Right cardiac atrium (tissue), 5 donors: ENCODE measurements at places on chromosomes 6 and 20.

DNA sequence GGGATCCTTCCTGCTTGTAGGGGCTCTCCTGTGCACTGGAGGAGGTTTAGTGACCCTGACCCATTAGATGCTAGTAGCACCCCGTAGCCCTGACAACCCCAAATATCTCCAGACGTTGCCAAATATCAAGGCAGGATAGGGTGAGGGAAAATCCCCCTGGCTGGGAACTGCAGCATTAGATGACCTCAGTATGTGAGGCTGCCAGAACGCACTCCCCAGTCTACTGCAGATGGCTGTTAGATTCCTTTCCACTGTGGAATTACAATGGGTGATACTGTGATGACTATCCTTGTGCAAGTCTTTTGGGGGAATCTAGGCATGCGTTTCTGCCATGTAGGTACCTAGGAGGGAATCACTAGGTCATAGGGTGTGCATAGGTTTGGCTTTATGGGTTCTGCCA, 226.3 kb upstream of the KCNG1 start:
- DNase-seq, result no peak

DNA sequence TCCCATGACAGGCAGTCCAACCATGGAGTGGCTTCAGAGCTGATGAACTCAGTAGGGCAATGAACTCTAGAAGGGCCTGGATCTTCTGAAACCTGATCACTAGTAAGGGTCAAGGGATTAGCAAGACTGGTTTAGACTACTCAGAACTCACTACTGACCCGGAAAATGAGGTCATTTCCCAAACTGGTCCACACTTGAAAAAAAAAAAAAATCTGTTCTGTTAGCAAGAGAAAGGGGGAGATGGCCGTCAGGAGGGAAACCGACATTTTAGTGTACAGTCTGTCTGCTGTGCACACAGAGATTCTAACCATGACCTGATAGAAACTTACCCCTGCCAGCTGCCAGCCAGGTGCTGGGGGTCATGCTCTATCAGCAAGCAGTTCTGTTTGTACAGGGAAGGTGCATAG, 262.4 kb upstream of the AGPAT4 start:
- DNase-seq, result no peak

- no peak for DNase-seq
These were observed 75.5 kb downstream of the CD164 start for GRCh38 chr6:109306733-109307132.

- no peak for DNase-seq
These were observed 100.8 kb upstream of the CNKSR3 start for GRCh38 chr6:154611241-154611640.

DNA sequence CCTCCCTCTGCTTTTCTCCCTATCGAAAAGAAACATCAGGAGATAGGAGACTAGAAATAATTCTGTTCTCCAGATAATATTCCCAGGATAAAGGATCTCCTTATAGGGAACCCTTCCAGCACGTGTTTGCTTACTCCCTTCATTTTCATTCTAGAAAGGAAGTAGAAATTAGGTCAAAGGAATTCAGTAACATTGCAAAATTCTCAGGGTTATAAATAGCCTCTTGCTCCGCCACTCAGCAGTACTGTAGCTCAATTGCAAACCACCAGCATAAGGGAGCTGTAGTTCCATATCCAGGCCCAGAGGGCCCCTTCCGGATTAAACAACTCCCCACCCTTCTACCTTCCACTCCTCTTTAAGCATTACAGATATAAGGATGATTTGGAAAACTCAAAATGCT, 6.2 kb downstream of the ELMO2 start:
- no peak for DNase-seq

GRCh38 chr6:107715550-107716321, 108.4 kb downstream of the SCML4 start:
- DNase-seq, result no peak

GRCh38 chr20:47198996-47199552, 157.4 kb downstream of the ZMYND8 start:
- no peak for DNase-seq

DNA sequence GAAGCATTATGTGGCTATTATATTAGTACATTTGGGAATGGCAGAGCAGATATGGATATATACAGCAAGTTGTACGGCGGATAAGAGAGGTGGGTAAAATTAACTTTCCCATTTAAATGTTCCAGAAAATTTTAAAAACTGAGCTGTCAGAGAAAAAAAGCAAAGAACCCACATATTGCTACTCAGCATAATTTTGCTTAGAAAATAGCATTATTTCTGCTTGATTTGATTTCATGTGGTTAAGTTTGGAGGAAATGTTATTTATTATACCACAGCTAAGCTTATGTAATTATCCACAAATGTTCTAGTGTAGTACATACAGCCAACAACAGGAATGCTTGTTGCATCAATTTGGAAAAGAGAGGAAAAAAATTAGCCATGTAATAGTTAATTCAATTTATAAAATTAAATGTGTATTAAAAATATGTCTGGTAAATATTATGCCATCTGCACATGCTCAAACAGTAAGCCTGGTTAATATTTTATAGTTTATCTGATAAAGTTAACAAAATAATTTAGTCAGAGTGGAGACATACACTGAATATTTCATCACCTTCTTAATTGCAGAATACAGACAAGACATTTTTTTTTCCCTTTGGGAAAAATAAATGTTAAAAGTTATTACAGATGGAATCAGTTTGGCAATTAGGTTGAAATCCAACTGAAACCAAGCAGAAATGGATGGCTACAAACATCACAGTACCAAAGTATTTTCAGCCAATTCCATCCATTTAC, 172.1 kb upstream of the ID4 start:
- DNase-seq, result no peak

DNA sequence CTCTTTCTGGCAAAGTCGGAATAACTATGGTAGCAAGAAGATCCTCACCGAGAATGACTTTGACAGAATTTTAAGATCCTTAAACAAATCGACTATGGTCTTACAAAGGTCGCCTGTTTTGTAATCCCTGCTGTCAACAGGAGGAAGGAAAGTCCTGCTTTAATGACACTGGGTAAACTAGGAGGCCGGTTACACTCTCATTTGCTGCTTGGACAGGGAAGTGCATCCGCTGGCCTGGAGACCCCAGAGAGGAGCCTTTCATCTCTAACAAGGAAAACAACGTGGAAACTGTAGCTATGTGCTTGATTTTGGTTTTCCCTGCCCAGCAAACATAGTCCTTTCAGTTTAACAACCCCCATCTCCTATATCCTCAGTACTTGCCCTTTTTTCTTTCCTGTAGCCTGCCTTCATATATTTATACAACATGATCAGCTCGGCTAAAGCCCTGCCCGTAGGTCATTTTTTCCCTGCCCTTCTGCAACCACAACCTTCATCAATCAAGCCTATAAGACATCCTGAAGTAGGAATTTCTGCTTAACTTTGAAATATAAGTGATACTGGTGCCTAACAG, 97.2 kb upstream of the RIN2 start:
- no peak for DNase-seq

- DNase-seq, result no peak
These were observed 51.1 kb downstream of the ENPP1 start for GRCh38 chr6:131858765-131859415.

- no peak for DNase-seq
These were observed 294.5 kb upstream of the PLCB4 start for GRCh38 chr20:8774412-8774811.

GRCh38 chr6:113662688-113663333, 194.3 kb upstream of the MARCKS start:
- no peak for DNase-seq

GRCh38 chr6:15184441-15184861, 61.4 kb upstream of the JARID2 start:
- no peak for DNase-seq

DNA sequence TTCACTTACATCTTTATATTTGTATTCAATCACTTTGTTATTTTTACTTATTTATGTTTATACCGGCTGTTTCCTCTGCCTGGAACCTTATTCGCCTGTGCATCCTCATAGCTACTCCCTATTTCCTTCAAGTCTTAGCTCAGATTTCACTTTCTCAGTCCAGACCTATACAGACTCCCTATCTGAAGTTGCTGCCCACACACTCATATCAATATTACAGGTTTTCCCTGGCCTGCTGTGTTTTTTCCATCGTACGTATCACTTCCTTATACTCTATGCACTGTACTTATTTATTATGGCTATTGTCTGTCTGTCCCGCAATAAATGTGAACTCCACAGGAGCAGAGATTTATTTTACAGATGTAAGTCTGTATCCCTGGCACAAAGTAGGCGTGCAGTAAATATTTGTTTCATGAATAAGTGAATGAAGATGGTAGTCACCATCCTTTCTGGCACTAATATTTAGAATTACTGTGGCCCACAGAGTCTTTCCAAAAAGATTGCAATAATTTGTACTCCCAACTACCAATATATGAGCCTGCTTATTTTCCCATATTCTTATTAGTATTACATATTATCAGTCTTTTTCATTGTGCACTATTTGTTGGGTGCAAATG, 64.9 kb downstream of the TNFAIP3 start:
- no peak for DNase-seq

GRCh38 chr6:4549556-4550226, 226.5 kb upstream of the CDYL start:
- no peak for DNase-seq

GRCh38 chr6:89368999-89369398, 16.5 kb upstream of the UBE2J1 start:
- peak; percentile 61 for DNase-seq

GRCh38 chr20:8385247-8385646, 253.2 kb downstream of the PLCB1 start:
- peak; percentile 60 for DNase-seq

- DNase-seq, result no peak
These were observed 11.4 kb downstream of the RIN2 start for GRCh38 chr20:19769507-19769906.

- DNase-seq, result no peak
These were observed 77.4 kb upstream of the MTHFD1L start for GRCh38 chr6:150788089-150788488.

- no peak for DNase-seq
These were observed 37.3 kb downstream of the RBM38 start for GRCh38 chr20:57428324-57429158.

GRCh38 chr6:4928426-4928825, 75.4 kb downstream of the RPP40 start:
- DNase-seq, result no peak

- no peak for DNase-seq
These were observed 23.4 kb upstream of the SCGN start for GRCh38 chr6:25628471-25629197.

DNA sequence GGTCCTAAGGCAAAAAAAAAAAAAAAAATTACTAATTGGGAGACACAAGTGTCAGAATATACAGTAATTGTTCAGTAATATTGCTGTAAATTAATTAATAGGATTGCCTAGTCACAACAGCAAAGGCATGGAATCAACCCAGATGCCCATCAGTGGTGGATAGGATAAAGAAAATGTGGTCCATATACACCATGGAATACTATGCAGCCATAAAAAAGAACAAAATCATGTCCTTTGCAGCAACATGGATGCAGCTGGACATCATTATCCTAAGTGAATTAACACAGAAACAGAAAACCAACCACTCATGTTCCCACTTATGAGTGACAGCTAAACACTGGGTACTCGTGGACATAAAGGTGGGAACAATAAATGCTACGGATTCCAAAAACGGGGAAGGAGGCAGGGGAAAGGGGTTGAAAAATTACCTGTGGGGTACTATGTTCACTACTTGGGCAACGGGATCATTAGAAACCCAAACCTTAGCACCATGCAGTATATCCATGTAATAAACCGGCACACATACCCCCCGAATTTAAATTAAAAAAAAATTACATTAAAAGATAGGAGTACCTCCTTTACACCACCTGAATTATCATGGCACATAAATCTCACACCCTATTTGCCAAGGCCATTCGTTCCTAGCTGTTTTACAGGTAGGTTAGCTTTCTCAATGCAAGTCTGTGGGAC, 689 bp upstream of the PFDN4 start:
- no peak for DNase-seq

DNA sequence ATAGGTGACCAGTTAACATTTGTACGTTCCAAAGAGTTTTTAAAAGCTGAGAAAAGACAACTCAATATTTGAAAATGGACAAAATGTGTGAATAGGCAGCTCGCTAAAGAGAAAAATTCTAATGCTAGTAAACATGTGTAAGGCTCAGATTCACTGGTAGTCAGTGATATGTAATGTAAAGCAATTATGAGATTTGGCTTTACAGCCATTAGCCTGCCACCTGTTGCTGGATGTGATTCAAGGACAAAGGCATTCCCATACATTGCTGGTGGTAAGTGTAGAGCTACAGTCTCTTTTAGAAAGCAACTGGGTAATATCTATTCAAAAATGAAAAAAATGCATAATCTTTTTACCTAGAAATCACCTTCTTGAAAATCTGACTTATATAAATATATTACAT, 114.3 kb downstream of the COL19A1 start:
- no peak for DNase-seq

DNA sequence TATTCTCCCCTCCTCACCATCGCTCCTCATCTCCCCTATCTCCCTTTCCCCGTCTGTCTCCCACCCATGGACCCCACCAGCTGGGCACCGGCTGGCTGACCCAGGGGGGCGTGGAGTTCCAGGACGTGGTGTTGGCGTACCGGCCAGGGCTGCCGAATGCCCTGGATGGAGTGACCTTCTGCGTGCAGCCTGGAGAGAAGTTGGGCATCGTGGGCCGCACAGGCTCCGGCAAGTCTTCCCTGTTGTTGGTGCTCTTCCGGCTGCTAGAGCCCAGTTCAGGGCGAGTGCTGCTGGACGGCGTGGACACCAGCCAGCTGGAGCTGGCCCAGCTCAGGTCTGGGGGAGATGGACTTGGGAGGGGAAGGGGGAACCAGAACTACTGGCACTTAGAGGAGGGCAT, 7.7 kb downstream of the DLK2 start:
- no peak for DNase-seq

- DNase-seq, result no peak
These were observed 100.1 kb downstream of the ZFAND3 start for GRCh38 chr6:37919417-37920157.

GRCh38 chr6:13761361-13762036, 49.9 kb upstream of the RANBP9 start:
- no peak for DNase-seq

DNA sequence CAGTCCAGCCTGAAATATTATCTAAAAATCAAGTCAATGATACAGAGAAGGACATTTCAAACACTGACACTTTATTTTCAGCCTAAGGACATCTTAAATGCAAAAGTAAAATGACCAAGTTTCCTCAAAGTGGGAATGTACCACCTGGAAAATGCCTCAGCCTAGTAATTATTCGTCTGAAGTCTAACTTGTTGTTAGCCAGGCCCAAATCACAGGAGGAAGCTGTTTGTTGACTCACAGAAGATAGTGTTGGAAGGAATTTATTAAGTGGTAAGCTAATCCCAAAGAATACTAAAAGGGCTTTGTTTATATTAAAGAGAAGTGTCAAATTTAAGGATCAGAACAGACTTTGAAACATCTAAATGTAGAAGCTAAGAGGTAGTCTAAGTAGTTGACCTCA, 2.5 kb downstream of the PDE7B start:
- no peak for DNase-seq

GRCh38 chr6:151917531-151918329, 110.2 kb downstream of the ESR1 start:
- DNase-seq, result no peak

DNA sequence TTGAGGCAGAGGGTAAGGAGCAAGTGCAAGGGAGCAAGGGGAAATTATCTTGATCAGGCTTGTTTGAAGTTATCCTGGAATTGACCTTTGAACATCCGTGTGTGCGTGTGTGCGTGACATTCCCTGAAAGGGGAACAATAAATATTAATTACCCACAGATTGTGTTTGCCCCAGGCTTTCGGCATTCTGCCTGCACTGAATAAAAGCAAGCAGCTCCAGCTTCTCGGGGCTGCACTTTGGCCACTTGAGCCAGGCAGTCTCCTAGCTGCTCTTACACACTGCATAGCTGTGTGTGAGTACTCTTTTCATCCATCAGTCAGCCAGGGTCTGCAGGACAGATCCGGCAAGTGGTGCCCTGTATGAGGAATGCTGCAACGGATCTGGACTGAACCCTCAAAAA, 107.7 kb upstream of the BTN3A2 start:
- no peak for DNase-seq
